ENCODE measurements at places on chromosomes 12 and 14.

DNA sequence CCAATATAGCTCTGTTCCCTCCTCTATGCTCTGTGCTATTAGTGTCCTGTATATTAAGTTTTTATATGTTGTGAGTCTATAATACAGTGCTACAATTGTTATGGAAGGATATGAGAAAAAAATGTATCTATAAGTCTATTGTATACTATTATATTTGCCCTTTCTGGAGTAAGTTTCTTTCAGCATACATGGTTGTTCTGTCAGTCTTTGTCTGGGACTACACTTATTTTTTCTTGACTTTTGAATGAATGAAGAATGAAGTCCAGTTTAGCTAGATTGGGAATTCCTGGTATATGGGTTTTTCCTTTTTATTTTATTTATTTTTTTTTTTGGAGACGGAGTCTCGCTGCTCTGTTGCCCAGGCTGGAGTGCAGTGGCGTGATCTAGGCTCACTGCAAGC is 76.0 kb upstream of the DNM1L start:
- DNase-seq = no peak

DNA sequence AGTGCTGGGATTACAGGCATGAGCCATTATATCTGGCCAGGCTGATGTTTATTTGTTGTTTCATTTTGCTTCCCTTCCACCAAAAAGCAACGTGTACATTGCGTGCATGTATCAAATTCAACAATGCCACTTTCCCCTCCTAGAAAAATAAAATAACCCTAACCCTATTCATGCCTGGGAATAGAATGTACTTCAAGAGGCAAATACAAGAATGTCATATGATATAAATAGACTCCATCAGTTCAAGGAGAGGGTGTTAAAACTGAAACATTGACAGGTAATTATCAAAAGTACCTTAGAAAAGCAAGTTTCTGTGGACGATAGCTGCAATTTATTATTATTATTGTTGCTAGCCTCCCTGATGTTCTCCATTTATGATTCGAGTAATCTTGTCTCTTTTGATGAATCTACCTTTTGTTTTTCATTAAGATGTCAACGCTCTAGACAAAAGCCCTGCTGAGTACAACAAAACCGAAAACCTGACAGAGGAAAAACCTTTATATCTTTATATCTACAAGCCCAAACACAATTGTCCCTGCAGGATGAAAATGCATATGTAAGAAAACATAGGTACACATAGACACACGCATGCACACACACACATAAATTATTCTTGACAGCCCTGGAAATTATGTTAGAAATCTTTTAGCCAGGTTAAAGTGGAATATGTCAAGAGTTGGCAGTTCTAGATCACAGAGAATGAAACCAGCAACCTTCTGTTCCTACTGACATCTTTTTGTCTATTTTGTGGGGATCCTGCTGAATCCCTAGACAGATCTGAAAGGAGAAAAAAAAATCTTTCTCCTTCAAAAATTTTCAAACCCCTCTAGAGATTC is 98.9 kb downstream of the BTG1 start:
- no peak for DNase-seq

DNA sequence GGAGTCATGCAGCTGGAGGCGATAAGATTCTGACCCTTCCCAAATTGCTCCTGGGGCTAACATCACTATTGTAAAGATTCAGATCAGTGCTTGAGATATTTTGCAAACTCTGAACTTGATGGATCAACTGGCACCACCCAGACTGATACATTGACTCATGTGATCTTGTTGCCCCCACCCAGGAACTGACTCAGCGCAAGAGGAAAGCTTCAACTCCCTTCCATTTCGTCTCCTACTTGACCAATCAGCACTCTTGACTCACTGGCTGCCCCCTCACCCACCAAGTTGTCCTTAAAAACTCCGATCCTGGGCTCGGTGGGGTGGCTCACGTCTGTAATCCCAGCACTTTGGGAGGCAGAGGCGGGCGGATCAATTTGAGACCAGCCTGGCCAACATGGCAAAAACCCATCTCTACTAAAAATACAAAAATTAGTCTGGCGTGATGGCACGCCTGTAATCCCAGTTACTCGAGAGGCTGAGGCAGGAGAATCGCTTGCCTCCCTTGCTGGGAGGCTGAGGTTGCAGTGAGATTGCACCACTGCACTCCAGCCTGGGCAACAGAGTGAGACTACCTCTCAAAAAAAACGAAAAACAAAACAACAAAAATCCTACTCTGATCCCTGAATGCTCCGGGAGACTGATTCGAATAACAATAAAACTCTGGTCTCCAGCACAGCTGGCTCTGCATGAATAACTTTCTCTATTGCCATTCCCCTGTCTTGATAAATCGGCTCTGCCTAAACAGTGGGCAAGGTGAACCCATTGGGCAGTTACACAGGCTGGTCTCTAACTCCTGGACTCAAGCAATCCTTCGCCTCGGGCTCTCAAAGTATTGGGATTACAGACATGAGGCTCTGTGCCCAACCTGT is 9.8 kb upstream of the ARF6 start:
- no peak for DNase-seq

- DNase-seq = no peak
These were observed 23.1 kb downstream of the FAM234B start for GRCh38 chr12:13067322-13067721.

GRCh38 chr12:43914923-43915468 is 79.1 kb downstream of the TMEM117 start:
- no peak for DNase-seq

DNA sequence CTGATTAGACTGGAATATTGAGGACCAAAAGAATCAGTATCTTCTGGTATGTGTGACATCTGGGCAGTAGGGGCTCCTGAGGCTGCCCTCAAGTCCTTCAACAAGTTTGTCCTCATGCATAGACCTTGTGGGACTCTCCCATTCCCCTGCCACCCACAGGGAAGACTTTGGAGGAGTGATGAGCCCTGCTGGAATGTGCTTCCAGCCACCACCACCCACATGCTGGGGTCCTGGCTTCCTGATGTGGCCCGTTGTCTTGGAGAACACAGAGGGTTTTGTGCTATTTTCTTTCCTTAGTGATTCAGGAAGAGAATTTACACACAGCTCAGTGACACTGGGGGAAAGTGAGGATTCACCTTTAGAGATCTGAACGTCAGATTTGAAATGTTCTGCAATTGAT is 29.2 kb upstream of the SEL1L start:
- DNase-seq = no peak

- DNase-seq = no peak
These were observed 18.6 kb downstream of the HIF1A start for GRCh38 chr14:61713724-61714437.

DNA sequence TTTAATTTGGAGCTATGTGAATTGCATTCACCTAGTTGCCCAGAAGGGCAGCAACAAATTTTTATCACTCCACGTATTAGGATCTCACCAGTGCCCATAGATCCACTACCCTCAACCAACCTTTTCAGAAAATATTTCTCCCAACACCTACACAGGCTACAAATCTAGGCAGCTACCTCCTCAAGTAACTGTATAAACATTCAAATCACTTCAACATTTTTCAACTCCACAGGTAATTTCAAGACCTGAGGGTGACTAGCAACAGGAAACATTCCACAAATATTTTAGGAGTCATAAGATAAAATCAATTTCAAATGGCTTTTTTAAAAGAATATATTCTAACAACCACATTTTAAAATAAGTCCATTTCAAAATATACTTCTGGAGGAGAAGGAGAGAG is 12.9 kb downstream of the PHLDA1 start:
- DNase-seq = no peak

- no peak for DNase-seq
These were observed 162.5 kb downstream of the DPF3 start for GRCh38 chr14:72731252-72732020.

DNA sequence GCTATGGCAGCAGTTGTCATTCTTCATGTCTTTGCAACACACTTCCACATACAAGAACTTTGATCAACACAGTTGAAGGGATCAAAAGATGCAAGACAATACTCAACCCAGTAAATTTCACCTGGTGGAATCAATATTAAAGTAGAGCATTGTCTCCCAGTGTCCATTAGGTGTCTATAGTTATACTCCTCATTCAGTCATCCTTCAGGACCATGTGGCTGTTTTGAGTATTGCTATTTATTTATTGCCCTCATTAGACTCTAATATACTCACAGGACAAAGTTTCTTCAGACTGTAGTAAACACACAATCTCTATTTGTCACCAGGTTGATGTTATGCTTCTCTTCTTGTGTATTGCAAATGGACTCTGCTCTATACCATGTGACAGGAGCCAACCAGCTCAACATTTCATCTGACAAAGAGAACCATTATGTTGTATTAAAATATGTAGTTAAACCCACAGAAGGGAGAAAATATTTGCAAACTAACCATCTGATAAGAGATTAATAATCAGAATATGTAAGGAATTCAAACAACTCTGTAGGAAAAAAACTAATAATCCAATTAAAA is 146.6 kb downstream of the TGFB3 start:
- no peak for DNase-seq

- no peak for DNase-seq
These were observed 61.4 kb upstream of the DBX2 start for GRCh38 chr12:45112306-45112705.

Data from muscle of arm (tissue), 14 donors.